Bone marrow (tissue), 2 donors: ENCODE measurements at places on chromosomes 1 and 21.

- DNase-seq: no peak
Measured at GRCh38 chr1:58818976-58819375, 35.1 kb upstream of the JUN start.

DNA sequence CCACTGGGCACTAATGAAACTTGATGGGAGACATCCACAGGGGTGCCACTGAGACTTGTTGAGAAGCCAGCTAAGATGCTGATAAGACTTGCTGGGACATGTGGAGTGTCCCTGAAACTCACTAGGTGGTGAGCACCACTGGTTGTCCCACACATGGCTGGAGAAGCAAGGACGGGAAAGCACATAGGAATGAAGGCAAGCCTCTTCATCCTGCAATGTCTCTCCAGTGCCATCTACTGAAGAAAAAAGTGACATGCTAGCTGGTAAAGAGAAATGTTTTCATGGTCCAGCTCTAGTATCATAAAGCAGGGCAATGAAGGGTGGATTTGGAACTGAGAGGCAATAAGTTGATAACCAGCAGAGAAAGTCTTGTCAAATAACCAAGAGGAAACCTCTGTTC lies 283.0 kb downstream of the PAPPA2 start:
- no peak for DNase-seq

DNA sequence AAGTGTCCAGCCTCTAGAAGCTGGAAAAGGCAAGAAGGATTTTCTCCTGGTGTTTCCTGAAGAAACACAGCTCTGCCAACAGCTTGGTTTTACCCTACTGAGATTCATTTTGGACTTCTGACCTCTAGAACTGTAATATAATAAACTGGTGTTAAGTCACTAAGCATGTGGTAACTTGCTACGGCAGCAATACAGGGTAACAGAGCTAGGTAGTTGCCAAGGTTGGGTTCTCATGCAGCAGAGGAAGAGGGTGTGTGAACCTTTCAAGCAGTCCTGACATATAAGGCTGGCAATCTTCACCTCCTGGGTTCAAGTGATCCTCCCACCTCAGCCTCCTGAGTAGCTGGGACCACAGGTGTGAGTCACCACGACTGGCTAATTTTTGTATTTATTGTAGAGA lies 36.0 kb downstream of the GNG4 start:
- DNase-seq: no peak

- no peak for DNase-seq
Measured at GRCh38 chr1:6003568-6004411, 11.6 kb upstream of the NPHP4 start.

GRCh38 chr1:107953556-107953955 lies 11.4 kb downstream of the VAV3 start:
- DNase-seq: no peak

- no peak for DNase-seq
Measured at GRCh38 chr1:66267201-66267940, 266.6 kb upstream of the SGIP1 start.

- DNase-seq: no peak
Measured at GRCh38 chr1:204002614-204003013, 70.3 kb upstream of the SOX13 start.

DNA sequence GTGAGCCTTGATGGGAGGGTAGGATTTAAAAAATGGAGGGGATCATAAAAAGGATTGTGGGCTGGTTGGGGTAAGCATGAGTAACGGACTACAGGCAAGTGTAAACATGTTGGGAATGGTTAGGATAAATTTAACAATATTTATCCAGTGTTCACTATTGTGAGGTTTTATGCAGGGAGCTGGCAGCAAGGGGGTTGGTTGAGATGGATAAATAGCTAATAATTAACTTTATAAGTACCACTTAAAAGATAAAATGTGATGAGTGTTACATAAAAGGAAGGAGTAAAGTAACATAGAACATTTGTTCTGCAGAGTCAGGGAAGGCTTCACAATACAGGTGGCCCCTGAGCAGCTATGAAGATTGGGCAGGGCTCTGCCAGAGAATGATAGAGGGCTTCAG lies 109.0 kb downstream of the NGF start:
- no peak for DNase-seq
